Colonic mucosa (tissue), 4 donors: ENCODE measurements at places on chromosomes 1 and 21. TPM values are rescaled to one million over a fixed set of nuclear protein-coding genes. Genes with fewer than 3 reads are reported as not detected.

The SHE gene
- total RNA-seq: 1.7 TPM

The CFAP74 gene
- 0.16 TPM for total RNA-seq

The AGMAT gene
- total RNA-seq: 54.2 TPM

The KANK4 gene
- total RNA-seq: 0.96 TPM

- no peak for DNase-seq
Measured at GRCh38 chr1:106817575-106817974, 238.9 kb upstream of the PRMT6 start.

GRCh38 chr1:204128464-204128963, 23.3 kb downstream of the ETNK2 start:
- DNase-seq: no peak

DNA sequence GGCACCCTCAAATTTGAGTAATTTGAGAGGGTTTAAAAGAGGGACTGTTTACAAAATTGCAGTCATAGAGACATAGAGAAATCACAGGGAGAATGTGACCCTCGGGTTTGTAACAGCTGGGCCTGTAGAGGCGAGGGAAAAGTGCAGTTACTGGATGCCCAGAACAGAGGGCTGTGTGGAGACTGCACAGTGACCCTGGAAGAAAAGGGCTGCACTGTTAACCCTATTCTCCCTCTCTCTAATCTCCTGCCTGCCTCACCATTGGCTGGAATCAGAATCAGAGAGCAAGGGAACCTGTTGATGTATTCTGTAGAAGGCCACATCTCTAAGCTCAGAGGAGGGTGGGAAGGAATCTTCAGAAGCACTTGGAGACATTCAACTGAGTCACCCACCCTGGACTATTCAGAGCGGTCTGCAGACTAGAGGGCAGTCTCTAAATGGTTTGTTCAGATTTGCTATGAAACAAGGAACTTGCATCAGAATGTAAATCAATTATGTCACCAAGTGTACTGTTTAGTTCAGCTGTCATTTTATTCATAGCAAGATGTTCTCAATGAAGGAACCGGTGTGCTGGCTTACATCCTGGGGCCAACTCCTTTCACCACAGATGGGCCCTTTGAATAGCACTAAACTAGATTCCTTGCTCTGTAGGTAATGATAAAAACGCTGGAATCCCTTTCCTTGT, 132.2 kb upstream of the HOOK1 start:
- DNase-seq: no peak

GRCh38 chr1:233269656-233270055, 25.9 kb downstream of the PCNX2 start:
- no peak for DNase-seq

- no peak for DNase-seq
Measured at GRCh38 chr1:53442299-53442698, 16.9 kb upstream of the DMRTB1 start.

DNA sequence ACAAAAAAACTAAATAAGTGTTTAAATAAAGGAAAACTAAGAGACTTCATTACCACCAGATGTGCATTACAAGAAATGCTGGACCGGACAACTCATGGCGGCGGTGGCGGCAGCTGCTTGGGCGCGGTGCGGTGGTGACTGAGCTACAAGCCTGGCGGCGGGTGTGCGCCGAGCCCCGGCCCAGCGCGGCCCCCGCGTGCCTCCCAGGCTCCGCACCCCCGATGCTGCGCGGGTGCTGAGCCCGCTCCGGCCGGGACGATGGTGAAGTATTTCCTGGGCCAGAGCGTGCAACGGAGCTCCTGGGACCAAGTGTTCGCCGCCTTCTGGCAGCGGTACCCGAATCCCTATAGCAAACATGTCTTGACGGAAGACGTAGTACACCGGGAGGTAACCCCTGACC, 52.2 kb upstream of the RCOR3 start:
- DNase-seq: no peak

DNA sequence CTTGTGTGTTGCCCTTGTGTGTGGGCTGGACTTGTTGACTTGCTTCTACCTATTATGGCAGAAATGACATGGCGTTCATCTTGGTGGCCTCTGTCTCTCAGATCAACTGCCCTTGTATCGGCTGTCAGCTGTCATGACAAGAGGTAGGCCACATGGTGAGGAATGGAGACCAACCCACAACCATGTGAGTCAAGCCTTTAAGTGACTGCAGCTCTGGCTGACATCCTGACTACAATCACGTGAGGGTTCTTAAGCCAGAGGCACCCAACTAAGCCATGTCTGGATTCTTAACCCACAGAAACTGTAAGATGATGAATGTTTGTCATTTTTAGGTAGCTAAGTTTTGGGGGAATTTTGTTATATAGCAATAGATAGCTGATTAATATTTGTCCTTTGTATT, 82.1 kb downstream of the KCND3 start:
- no peak for DNase-seq

GRCh38 chr1:71068325-71069240, 12.3 kb downstream of the ZRANB2 start:
- DNase-seq: no peak

DNA sequence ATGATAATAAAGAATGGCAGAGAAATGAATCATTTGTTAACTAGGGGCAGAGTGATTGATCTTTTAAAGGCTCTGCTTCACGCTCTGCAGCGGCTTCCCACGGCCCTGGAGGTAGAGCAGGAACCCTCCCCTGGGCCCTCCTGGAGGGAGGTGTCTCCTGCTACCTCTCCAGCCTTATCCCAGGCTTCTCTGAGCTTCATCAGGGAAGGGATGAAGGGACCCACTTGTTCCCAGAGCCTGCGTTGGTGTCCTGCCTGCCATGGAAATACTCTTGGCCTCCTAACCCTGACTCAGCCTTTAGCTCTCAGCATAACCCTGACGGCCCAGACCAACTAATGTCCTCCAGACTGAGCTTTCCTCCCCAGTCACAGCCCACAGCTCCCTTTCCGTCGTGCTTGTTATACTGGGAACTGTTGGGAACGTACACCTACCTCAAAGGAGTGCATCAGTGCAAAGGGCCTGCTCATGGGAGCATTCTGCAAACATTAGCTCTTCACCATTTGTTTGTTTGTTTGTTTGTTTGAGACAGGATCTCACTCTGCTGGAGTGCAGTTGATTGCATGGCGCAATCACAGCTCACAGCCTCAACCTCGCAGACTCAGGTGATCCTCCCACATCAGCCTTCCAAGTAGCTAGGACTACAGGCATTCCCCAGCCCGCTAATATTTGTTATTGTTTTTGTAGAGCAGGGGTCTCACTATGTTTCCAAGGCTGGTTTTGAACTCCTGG, 17.4 kb upstream of the HNRNPU start:
- DNase-seq: no peak

DNA sequence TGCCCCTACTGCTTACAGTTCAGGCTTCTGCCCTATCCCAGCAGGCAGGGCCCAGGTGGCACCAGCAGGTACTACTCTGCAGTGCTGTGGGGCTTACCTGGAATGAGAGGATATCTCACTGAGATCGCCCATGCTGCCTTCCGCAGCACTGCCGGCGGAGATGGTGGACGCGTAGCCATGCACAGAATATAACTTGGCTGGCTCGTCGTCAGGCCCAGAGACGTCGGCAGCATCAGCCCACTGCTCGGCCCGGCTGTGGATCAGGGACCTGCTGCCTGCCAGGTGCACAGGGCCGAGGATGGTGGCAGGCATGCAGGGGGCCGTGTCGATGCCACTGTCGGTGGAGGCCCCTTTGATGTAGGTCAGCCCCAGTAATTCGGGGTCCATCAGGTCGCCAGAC, 190.9 kb downstream of the SIPA1L2 start:
- DNase-seq: no peak

DNA sequence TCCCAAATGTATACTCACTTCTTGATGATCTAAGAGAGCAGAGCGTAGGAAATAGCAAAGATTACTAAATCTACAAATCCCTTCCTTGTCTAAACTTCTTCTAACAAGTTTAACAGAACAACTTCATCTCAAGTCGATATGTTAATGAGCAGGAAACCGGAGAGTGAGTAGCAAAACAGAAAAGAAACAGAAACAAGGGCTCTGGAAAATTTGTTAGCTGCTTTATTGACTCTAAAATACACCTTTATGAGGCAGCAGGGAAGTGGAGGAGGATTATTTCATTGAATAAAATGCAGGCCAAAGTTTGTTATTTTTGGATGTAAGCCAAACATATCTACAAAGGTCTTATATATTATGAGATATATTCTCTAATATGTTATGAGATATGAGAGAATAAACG, 192.4 kb downstream of the LRRIQ3 start:
- no peak for DNase-seq

DNA sequence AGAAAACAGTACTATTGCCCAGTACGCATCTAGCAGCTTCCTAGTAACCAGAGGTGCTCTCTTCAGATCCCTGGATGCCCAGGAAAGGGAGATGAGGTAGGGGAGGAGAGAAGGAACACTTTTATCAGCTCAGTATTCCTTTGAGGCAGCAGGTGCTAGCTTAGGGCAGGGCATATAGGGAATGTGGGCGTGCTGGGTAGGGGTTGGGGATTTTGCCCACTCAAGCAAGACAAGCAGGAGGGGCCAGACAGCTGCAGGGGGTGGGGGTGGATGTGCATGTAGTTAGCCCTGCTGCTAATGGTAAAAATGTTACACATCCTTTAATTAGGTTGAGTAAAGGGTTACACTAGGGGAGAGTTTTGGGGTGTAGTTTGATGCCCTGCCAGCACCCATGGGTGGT, 18.1 kb upstream of the AVPR1B start:
- no peak for DNase-seq

GRCh38 chr21:45011911-45012661, 62.3 kb upstream of the ADARB1 start:
- no peak for DNase-seq

GRCh38 chr1:150931773-150932172, 5.6 kb downstream of the SETDB1 start:
- no peak for DNase-seq

DNA sequence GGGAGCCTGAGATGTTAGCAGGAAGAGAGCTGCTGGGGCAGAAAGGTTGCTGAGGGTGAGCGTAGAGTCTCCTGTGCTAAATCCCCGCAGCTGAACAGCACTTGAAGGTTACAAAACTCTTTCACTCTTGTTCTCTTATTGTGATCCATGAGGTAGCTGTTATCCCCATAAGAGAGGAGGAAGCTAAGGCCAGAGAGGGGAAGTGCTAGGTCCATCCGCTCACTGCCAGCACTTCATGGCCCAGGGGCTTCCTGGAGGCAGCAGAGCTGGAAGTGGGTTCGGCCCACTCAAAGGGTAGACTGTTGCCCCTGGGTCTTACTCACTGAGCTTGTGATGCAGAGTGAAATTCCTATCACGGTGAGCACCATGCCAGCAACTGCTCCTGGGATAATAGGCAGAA, 5.6 kb downstream of the TMEM234 start:
- DNase-seq: no peak

GRCh38 chr21:31363720-31364119, 19.7 kb upstream of the TIAM1 start:
- no peak for DNase-seq

GRCh38 chr1:229758101-229759036, 132.3 kb downstream of the URB2 start:
- DNase-seq: no peak

DNA sequence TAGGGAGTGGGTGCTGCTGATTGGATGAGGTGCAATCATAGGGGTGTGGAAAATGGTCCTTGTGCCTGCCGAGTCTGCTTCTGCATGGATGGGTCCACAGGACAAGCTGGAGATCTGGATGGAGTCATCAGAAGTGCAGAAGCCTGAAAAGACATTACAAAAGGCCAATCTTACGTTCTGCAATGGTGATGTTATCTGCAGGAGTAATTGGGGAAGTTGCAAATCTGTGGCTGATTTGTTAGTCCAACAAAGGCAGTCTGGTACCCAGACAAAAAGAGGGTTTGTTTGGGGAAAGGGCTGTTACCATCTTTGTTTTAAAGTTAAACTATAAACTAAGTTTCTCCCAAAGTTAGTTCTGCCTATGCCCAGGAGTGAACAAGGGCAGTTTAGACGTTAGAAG, 166.5 kb downstream of the PGBD5 start:
- DNase-seq: no peak

GRCh38 chr1:15684042-15684461, at the start of gene PLEKHM2:
Gene PLEKHM2 (plus strand): TSS chr1:15684320. CDS start chr1:15684559, 239 bp downstream.
- DNase-seq: no peak
